Ammon's horn (tissue), 1 donor: ENCODE measurements at places on chromosomes 4 and X.
A peak's percentile ranks its signal among the peaks of the same experiment; 100 is the strongest.

DNA sequence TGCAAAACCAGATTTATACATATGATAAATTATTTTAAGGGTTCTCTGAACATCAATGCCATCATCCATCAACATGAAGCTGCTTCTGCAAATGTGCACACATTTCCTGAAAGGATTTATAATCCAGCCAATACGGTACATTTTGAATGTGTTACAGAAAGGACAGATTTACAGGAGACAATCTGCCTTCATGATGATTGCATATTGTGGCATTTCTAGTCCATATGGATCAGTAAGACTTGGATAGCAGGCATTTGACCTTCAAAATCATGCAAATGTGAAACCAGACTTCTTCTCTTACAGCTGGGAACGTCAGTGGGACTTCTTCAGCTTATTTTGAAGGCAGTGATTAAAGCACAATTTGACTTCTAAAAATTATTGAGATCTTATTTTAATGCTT, 217.3 kb upstream of the GK2 start:
- no peak for DNase-seq

- DNase-seq, result no peak
Observed at GRCh38 chr4:123340381-123340701, 56.3 kb upstream of the SPRY1 start.

- DNase-seq, result peak; percentile 19
Observed at GRCh38 chr4:74794382-74795010, at the start of gene BTC. Gene BTC (minus strand): TSS chr4:74794523. CDS start chr4:74794325, 198 bp downstream.

DNA sequence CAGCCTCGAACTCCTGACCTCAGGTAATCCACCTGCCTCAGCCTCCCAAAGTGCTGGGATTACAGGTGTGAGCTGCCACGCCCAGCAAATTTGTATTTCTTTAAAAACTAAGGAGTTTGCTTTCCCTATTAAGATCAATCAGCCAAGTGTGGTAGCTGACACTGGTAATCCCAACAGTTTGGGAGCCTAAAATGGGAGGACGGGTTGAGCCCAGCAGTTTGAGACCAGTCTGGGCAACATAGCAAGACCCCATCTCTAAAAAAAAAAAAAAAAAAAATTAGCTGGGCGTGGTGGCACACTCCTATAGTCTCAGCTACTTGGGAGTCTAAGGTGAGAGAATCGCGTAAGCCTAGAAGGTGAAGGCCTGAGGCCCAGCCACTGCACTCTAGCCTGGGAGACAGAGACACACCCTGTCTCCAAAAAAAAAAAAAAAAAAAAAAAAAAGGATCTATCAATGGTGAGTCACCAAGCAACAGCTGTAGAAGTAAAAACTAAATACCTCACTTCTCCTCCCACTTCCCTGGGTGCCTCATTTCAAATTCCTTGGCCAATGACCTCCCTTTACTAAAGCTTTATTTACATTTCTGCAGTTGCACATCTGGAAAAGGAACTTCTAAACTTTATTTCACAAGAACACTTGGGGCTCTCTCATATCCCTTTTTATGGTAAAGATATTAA, 54.5 kb downstream of the LDB2 start:
- no peak for DNase-seq

DNA sequence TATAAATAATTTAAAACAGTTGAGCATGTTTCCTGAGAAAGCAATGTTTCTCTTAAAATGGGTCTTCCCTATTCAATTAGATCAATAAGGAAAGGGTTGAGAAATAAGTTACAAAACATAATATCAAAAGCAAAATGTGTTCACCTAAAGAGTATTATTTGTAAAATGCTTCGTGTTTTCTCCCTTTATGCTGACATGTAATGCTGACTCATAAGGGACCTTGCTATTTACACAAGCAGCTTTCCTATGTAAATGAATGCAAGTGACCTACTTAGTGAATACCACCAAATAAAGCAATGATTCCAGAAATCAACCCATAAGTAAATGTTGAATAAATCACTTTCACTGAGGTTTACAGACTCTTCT, 91.5 kb downstream of the ELOVL6 start:
- DNase-seq, result no peak

- DNase-seq, result no peak
Observed at GRCh38 chr4:1494416-1495315, 88.4 kb upstream of the NKX1-1 start.

GRCh38 chrX:20267931-20268701, 1.4 kb upstream of the RPS6KA3 start:
- DNase-seq, result peak; percentile 33

- peak; percentile 16 for DNase-seq
Observed at GRCh38 chr4:82555276-82555675, 6.5 kb downstream of the TMEM150C start.

- no peak for DNase-seq
Observed at GRCh38 chr4:6517171-6517570, 44.8 kb upstream of the PPP2R2C start.

GRCh38 chr4:22573641-22574040, 57.8 kb upstream of the ADGRA3 start:
- no peak for DNase-seq

- no peak for DNase-seq
Observed at GRCh38 chrX:41822892-41823291, 98.9 kb downstream of the GPR82 start.

GRCh38 chr4:537436-538264, 38.4 kb downstream of the TMEM271 start:
- no peak for DNase-seq

- DNase-seq, result no peak
Observed at GRCh38 chrX:6505960-6506359, 29.0 kb downstream of the VCX3A start.

- DNase-seq, result peak; percentile 18
Observed at GRCh38 chrX:65677954-65678469, 10.6 kb downstream of the MSN start.
